NCI-H1417 treated with DMSO at 0.1 percent for 48 hours (cell line): ENCODE measurements at places on chromosomes 6 and 20.

DNA sequence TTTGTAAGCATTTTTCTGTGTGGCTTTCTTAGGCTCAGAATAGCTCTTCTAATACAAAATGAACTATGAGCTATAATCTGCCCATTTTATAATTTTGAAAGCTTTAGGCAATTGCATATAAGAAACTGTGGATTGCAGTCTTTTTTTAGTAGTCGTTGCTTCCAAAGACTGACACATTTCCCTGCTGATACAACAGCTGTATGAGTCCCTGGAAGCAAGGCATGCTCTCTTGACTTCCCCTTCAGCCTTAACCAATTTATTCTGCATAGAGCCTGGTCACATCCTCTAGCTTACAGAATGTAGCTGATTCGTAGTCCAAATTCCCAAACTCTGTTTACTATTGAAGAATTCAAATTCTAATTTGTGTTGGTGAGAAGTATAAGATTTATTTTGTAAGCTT is 155.3 kb upstream of the EYA4 start:
- no peak for DNase-seq

GRCh38 chr20:29874476-29875202 is 1382.8 kb upstream of the DEFB115 start:
- DNase-seq, result no peak

DNA sequence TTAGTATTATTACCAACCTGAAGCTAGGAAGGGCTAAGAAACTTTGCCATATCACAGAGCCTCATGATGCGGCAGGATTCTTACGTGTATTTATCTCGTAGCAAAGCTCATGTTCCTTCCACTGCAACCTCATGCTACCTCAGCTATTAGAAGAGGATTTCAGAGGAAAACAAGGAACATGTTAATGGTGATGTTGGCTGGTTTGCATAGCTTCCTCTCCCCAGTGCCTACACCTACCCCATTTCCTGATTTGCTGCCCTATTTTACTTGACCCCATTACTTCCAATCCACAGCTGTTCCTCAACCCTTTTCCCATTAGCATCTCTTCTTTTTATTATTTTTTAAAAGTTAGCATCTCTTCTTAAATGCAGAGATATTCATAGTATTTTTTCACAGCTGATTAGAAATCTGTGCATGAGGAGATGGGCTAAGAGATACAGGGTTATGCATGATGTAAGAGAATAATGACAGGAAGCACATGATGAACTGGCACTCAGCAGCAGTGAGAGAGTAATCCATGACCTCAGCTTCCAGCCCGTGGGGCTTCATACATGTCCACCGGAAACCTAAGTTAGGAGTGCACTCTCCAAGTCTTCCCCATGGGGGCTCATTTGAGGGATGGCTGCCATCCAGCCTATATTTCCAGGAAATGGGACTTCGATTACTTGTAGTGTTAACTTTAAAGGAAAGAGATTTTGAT is 106.1 kb upstream of the ASF1A start:
- DNase-seq, result no peak

- no peak for DNase-seq
Observed at GRCh38 chr6:82441047-82441855, 77.6 kb downstream of the TPBG start.
